ENCODE measurements at places on chromosomes 3 and 15.

GRCh38 chr15:64864068-64864467 lies 22.4 kb downstream of the PLEKHO2 start:
- no peak for DNase-seq

GRCh38 chr3:39292961-39293360 lies 13.1 kb upstream of the CX3CR1 start:
- DNase-seq: no peak

DNA sequence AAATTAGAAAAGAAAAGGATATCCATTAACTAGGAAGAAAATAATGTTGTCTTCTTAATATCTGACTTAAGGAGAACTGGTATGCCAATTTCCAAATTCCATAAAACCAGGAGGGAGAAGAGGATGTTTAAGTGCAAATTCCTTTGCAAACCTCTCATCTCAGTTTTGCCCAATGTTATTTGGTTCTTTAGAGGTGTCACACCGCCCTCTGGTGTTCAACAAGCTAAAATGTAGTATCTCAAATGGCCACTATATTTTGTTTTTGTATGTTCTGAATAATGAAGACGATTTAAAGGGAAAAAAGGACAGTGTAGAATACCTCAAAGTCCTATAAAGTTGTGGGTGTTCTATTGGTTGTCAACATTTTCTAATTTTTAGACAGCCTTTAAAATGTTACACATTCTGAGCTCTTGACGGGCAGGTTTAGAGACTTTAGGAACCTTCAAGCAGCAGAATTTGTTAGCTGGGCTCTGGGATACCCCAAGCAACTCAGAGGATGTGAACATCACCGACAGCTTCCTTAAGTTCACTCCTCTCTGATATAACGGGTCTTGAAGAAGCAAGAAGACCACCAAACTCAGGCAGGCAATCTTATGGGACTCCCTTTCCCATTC lies 458.3 kb downstream of the MFSD1 start:
- no peak for DNase-seq

DNA sequence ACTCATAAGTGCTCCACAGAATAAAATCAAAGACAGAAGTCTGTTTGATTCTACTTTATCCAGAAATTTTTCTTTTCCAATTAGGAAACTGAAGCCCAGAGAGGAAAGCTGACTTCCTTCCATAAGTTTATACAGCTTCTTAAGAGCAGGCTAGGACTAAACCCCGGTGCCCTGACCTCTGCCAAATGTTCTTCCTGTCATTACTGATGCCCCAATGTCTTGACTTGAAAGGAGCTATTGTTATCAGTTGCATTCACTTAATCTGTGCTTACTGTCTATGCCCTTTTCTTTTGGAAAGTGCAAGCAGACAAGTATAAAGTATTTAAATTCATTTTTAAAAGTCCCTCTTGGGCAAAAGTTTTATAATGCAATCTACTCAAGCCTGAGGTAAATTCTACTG lies 18.1 kb downstream of the CD200 start:
- no peak for DNase-seq

- DNase-seq: no peak
Observed at GRCh38 chr3:107794664-107795443, 272.1 kb downstream of the BBX start.

DNA sequence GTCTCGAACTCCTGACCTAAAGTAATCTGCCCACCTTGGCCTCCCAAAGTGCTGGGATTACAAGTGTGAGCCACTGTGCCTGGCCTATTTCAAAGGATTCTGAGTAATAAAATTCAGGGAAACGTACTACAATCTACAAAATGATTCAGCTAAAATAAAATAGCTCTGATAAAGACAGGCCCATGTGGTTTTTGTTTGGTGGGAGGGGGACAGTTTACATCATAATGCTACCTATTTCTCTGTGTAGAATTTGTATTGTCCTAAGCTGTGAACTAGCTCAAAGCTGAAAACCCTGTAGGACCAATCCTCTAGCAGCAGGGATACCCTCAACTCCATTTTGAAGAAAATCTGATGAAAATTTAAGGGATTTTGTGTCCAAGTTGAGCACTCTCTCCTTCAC lies 25.8 kb downstream of the CDV3 start:
- no peak for DNase-seq

- DNase-seq: no peak
Observed at GRCh38 chr3:31550452-31551251, 17.9 kb downstream of the STT3B start.

DNA sequence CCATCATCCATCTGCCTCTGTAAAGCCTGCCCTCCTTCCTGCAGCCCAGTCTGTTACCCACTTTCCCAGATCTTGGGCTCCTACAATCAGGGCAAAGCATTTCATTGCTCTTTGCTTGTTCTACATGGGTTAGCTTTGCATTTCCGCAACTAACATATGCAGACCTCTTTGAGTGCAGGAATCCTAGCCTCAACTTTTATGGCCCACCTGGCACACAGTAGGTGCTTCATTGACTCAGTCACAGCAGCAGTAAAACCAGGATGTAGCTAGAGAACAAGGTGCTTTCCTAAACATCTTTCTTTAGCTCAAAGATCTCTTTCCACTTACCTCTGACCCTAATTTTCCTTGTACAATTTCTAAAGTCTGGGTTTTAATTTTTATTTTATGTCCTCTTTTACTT lies 3.5 kb downstream of the CD80 start:
- no peak for DNase-seq

- no peak for DNase-seq
Observed at GRCh38 chr3:192890347-192891335, 27.0 kb downstream of the MB21D2 start.

GRCh38 chr3:177554895-177555759 lies 357.8 kb upstream of the TBL1XR1 start:
- no peak for DNase-seq

DNA sequence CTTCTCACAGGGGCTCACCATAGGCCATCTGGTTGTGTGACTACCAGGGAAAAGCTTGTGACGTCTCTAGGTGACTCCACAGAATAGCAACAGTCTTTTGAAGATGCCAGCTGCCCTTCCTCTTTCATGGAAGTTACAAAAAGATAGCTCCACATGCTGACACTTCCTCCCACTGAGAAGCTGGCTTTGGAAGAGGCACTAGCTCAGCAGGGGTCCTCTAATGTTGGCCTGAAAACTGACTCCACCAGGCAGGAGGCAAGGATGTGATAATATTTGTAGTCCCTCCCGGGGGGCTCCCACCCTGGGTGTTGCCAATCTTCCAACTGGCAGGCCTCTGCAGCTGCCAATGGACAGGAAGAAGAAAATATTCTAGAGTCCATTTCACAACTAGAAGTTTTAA lies 343.5 kb downstream of the NEK10 start:
- DNase-seq: no peak

GRCh38 chr3:8713901-8714759 lies 19.5 kb upstream of the CAV3 start:
- no peak for DNase-seq

- DNase-seq: no peak
Observed at GRCh38 chr3:124230432-124230831, 238.5 kb upstream of the ROPN1 start.

GRCh38 chr3:190809351-190809750 lies 53.1 kb downstream of the GMNC start:
- DNase-seq: no peak

- peak; percentile 48 for DNase-seq
Observed at GRCh38 chr3:83034806-83035703, 1273.6 kb upstream of the GBE1 start.

- DNase-seq: no peak
Observed at GRCh38 chr3:170024581-170024980, 13.2 kb upstream of the GPR160 start.

- DNase-seq: no peak
Observed at GRCh38 chr3:177713928-177714900, 516.9 kb upstream of the TBL1XR1 start.

DNA sequence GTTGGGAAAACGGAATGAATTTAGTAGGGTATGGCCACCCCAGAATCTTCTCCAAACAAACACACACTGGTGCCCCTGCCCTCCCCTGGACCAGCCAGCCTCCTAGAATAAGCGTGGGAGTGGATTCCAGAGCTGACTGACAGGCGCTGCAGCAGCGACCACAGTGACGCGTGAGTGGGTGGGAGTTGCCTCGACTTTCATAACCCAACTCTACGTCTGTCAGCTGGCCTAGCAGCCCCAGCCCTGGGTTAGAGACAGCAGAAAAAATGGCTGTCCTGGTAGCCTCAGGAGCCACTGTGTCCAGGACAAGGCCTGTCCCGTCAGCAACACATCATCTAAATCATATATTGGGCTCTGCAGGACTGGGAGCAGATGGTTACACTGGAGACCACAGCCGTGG lies 10.0 kb downstream of the PLA2G4B start:
- no peak for DNase-seq

GRCh38 chr3:60933824-60934223 lies 317.4 kb downstream of the FHIT start:
- DNase-seq: no peak

GRCh38 chr3:57689367-57690053 lies 3.4 kb downstream of the DENND6A start:
- DNase-seq: no peak

GRCh38 chr3:100006570-100007271 lies 107.6 kb downstream of the FILIP1L start:
- no peak for DNase-seq

GRCh38 chr3:176328666-176329065 lies 868.6 kb downstream of the TBL1XR1 start:
- no peak for DNase-seq

DNA sequence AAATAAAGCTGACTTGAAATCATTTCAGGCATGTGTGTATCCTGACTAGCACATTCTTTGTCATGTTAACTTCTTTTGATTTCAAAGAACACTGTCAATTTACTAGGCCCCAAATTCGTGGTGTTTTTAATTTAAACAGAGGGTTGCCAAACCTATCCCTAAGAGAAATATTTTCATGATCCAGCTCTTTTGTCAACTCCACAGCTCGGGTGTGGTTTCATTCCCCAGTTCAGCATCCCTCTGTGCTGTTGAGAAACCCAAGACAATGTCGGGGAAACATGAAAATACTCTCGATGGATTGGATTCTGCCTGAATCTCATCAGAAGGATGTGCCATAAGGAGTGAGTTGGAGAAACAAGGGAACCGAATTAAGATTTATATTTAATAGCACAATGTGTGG lies 84.4 kb upstream of the PHLDB2 start:
- DNase-seq: no peak

DNA sequence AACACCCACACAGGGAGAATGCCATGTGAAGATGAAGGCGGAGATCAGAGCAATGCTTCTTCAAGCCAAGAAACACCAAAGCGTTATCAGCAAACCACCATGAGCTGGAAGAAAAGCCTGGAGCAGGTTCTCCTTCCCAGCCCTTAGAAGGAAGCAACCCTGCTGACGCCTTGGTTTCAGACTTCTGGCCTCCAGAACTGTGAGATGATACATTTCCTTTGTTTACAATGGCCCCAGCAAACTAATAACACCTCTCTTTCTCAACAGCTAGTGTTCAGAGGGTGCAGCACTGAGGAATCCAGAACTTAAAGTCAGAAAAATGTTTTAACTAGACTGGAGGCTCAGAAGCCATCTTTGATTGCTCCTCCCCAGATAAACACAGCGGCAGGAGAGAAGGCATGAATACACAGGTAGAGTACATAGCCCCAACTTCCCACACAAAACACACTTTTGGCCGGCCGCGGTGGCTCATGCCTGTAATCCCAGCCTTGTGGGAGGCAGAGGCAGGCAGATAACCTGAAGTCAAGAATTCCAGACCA lies 132.4 kb upstream of the LPP start:
- no peak for DNase-seq

DNA sequence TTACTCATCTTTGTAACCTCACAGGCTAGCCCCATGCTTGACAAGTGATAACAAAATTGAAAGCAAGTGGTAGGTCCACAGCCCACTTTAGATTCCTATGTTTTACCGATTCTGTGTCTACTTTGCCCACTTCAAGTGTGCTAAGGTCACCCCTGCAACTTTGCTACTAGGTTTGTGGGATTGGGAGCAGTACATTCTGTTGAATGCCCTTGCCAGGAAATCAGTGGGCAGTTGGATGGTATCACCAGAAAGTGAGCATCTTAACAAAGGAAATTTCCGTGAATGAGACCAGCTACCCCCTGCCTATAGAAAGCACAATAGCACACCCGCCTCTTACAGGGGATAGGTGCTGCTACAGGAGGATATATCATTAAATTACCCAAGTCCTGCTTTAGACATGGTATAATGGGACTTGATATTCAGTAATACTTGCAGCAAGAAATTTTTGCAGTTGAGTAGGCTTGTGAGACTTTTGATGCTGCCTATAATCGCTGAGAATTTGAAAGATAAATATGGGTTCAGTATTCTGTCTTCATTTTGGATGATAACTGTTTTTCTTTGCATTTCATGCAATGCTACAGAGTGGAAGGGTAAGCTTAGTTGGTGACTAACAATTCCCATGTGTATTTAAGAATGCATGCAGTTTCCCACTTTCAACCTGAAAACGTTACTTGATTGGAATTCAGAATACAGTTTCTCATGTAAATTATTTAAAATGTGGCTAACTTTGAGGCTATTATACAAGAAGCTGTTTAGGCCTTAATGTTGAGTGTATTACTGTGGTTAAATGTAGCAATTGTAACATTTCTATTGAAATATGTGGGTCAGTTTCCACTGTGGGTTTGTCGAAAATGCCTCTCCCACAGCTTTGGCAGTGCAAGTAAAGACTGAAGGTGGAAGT lies 9.5 kb downstream of the EBLN2 start:
- DNase-seq: no peak

GRCh38 chr3:157961665-157962064 lies 144.6 kb downstream of the SHOX2 start:
- DNase-seq: no peak

GRCh38 chr3:13015286-13016082 lies 57.7 kb downstream of the IQSEC1 start:
- peak; percentile 81 for DNase-seq

DNA sequence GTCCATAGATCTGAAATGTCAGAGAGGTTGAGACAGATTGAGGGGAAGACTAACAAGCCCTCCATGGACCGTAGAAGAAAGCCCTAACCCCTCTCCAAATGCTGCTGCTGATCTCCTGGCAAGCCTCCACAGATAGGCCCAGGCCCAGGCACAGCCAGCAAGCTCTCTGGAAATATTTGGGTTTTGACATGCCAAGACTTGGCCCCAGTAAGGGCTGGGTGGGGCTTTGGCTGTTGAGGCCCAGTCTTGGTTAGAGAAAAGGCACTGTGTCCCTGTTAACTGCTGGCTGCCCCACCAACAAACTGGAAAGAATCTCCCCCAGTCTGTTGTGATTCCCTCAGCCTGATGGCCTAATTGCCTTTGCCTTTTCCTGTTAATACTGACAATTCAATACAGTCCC lies 208.8 kb upstream of the CTDSPL start:
- DNase-seq: no peak

DNA sequence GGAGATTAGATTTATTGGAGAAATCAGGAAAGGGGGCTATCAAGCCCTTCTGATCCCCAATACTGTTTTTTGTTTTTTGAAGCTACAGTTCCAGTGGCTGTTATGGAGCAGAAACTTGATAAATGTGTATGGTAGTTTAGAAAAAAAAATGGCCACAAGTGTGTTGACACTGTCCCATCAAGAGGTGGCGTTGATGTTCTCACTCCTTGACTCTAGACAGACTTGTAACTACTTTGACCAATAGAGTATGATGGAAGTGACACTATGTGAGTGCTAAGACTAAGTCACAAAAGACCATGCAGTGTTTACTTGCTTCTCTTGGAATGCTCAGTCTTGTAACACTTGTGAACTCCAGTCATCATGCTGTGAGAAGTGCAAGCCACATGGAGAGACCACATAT lies 356.7 kb downstream of the PDCD6IP start:
- DNase-seq: no peak

- DNase-seq: peak; percentile 3
Observed at GRCh38 chr15:45126535-45127158, 3.0 kb downstream of the DUOXA1 start.

Data from upper lobe of right lung (tissue), 1 donor.